Progenitor cell of endocrine pancreas (in vitro differentiated cells): ENCODE measurements at places on chromosomes 2 and 18.

DNA sequence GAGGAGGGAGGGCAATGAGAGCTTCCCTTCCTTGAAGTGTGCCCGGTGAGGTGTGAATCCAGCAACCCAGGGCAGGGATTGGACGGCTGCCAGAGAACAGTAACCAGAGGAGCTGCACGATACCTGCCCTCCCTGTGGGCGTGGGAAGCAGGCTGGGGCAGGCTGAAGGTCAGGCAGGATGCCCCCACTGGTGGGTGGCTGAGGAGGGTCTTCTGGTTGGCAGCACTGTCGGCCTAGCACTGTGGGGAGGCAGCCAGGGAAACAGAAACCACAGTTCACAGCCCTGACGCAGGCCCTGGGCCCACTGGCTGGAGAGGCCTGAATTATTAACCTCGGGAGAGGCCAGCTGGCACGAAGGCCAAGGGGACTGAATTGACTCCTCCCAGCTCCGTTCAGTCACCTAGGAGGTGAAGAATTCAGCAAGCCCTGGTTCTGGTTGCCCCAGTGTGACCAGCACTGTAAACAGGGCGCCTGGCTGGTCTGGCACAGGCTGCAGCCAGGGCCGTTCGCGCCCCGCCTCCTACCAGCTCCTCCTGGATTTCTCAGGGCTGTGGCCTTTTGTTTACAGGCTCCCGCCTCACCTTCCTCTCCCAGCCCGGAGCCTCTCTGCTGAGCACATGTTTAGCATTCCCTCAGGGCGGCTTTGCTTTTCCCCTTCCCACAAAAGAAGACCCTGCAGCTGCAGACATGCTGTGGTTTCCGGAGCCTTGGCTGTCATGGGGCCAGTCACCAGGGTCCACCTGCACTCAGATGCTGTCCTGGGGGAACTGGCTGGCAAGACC is 97.8 kb downstream of the B3GNT2 start:
- peak overlapping the region; percentile 89 for H3K27ac ChIP-seq
- H3K27me3 ChIP-seq, result peaks cover 3% of the 10 kb centered on the region
- H3K4me1 ChIP-seq, result peaks cover 20% of the 10 kb centered on the region
- H3K4me3 ChIP-seq, result no peak overlapping the region
- no peaks in the 10 kb centered on the region for H3K36me3 ChIP-seq
- DNase-seq, result no peak

GRCh38 chr2:46999857-47000678 is 84.5 kb upstream of the MCFD2 start:
- no peaks in the 10 kb centered on the region for H3K27me3 ChIP-seq
- H3K36me3 ChIP-seq, result peaks cover 11% of the 10 kb centered on the region
- no peak overlapping the region for H3K4me3 ChIP-seq
- no peak for DNase-seq
- no peak overlapping the region for H3K27ac ChIP-seq

GRCh38 chr2:187505065-187505672 is 49.1 kb downstream of the TFPI start:
- H3K4me1 ChIP-seq, result peaks cover 27% of the 10 kb centered on the region
- DNase-seq, result no peak
- no peak overlapping the region for H3K4me3 ChIP-seq
- peaks cover 7% of the 10 kb centered on the region for H3K36me3 ChIP-seq
- H3K27me3 ChIP-seq, result no peaks in the 10 kb centered on the region

GRCh38 chr2:193357508-193357907 is 1162.8 kb upstream of the TMEFF2 start:
- H3K27ac ChIP-seq, result no peak overlapping the region
- H3K27me3 ChIP-seq, result no peaks in the 10 kb centered on the region
- H3K36me3 ChIP-seq, result no peaks in the 10 kb centered on the region
- H3K4me3 ChIP-seq, result no peak overlapping the region
- H3K4me1 ChIP-seq, result no peaks in the 10 kb centered on the region
- no peak for DNase-seq

DNA sequence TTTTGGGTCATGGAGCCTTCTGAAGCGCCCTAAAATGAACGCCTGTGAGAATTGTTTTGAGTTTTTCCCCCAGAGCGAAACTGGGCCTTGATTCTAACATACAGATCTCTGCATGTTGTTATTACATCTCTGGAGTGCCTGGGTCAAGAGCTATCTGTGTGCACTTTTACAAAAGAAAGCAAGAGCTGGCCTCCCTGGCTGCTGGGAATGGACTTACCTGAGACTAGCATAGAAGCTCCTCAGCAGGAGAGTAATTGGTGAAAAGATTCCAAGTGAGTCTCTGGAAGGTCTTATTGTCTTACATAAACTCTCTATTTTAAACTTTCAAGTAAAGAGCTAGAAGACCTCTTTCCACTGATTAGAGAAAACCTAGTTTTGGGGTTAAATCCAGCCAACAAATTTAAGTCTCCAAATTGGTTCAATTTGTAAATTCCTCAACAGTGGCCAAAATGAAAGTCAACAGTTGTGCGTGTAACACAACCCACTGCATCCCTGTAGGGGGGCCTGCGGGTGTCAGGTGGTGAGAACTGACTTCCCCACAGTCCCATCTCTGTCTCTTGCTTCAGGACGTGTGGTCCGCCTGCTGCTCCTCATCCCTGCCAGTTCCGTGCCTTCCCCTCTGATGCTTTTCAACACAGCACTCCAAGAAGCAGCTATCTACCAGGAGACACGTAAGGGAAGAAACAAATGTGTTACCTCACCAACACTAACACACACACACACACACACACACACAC is 206.1 kb downstream of the SH3BP4 start:
- peaks cover 12% of the 10 kb centered on the region for H3K27me3 ChIP-seq
- no peak for DNase-seq
- H3K4me3 ChIP-seq, result no peak overlapping the region
